GM10248 (cell line): ENCODE measurements at places on chromosomes 1 and 21.
A peak's percentile ranks its signal among the peaks of the same experiment; 100 is the strongest.

DNA sequence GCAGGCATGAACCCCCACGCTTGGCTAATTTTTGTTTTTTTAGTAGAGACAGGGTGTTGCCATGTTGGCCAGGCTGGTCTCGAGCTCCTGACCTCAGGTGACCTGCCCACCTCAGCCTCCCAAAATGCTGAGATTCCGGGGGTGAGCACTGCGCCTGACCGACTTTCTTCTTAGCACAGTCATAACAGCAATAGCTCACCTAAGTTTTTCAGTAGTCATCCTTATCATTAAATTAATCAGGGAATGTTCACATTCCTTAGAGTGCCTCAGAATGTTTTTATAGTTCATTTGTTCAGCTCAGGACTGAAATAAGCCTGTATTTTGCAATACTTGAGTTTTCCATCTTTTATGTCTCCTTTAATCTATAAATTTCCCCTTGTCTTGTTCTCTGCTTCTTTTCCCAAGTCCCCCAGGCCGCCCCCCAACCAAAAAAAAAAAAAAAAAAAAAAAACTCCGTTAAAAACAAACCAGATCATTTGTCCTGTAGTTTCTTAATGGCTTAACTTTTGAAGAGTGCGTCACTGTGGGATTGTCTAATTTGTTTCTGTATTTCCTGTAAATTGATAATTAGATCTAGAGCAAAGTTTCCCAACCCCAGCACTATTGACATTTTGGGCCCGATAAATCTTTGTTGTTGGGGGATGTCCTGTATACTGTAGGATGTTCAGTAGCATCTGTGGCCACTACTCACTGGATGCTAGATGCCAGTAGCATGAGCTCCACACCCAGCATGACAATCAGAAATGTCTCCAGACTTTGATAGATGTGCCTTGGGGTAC, 120.7 kb downstream of the ITSN1 start:
- no peak for DNase-seq

- no peak for DNase-seq
These were observed 12.3 kb upstream of the SSR2 start for GRCh38 chr1:156033011-156033410.

- DNase-seq, result no peak
These were observed 10.4 kb upstream of the ZNF669 start for GRCh38 chr1:247114351-247115140.

DNA sequence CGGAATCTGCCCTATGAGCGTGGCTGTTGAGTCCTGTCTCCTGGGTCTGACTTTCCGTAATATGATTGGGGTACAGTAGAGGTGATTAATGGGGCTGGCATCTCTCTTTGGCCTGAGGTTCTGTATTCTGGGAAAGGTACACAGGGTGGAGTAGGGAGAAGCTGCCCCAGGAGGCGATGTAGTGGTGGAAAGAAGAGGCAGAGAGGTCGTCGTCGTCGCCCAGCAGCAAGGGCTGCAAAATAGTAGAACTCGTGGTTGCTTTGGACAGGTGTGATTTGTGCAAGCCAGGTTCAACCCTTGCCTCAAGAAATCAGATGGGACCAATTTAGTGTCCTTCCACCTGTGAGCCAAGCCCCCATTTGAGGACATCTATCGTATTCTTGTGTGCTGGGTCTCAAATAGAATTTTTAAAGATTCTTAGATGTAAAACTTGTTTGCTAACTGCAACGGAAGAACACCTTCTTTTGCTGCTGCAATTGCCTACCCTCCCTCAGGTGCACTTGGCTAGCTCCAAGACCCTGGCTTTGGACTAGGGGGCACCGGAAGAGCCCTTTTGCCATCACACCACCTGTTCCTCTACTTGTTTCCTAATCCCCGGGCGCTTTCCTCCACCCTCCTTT, 1.3 kb upstream of the HMGN2 start:
- no peak for DNase-seq

GRCh38 chr21:31317688-31318087, 26.4 kb downstream of the TIAM1 start:
- no peak for DNase-seq

DNA sequence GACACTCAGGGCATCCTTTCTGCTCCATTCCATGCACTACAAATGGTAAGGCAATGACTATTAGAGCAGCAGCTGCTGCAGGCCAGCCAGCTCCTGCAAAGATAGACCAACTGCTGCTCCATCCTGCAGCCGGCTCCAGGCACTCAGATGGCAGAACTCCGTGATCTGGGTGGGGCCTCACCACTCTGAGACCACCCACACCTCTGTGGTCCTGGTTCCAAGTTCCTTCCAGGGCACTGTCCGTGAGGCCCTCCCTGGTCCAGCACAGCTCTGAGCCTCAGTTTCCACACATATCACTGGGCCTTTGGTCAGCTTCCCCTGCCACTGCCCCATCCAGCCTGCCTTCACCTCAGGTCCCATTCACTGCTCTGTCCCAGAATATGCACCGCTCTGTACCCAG, 114.7 kb downstream of the DMRTB1 start:
- no peak for DNase-seq

GRCh38 chr1:35885961-35886558, 3.1 kb downstream of the AGO1 start:
- no peak for DNase-seq

DNA sequence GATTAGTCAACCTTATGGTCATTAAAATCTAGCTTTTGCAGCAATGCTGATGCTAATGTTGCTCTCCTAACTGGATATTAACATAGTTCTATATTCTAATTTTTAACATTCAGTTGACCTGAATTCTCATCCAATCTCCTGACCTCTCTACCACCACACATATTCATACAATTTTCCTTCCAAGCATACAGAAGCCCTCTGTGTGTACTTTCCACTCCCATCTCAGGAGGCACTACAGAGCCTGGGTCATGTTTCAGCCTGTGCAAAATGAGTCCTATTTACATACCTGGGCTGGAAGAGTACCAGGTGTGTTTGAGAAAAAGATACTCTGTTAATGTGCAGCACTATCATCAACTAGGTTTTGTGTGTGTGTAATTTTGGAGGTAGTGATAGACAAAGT, 486.3 kb downstream of the NEGR1 start:
- DNase-seq, result no peak

DNA sequence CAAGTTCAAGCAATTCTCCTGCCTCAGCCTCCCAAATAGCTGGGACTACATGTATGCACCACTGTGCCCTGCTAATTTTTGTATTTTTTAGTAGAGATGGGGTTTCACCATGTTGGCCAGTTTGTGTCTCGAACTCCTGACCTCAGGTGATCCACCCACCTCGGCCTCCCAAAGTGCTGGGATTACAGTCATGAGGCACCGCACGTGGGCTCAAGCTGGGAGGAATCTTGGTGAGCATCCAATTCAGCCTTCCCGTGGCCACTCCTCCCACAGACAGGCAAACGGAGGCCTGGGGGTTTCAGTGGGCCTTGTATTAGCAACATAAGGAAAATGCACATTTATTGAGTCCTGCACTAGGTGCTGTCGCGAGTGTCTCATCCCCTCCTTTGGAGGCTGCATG, 24.5 kb upstream of the VWA5B1 start:
- DNase-seq, result no peak

- peak; percentile 44 for DNase-seq
These were observed 167.7 kb downstream of the ACTL8 start for GRCh38 chr1:17922833-17923232.

GRCh38 chr1:225946803-225947202, 5.8 kb upstream of the LEFTY2 start:
- no peak for DNase-seq

- DNase-seq, result no peak
These were observed 102.8 kb upstream of the ARHGEF16 start for GRCh38 chr1:3351449-3352298.

- no peak for DNase-seq
These were observed 50.9 kb downstream of the VANGL2 start for GRCh38 chr1:160451119-160451858.

DNA sequence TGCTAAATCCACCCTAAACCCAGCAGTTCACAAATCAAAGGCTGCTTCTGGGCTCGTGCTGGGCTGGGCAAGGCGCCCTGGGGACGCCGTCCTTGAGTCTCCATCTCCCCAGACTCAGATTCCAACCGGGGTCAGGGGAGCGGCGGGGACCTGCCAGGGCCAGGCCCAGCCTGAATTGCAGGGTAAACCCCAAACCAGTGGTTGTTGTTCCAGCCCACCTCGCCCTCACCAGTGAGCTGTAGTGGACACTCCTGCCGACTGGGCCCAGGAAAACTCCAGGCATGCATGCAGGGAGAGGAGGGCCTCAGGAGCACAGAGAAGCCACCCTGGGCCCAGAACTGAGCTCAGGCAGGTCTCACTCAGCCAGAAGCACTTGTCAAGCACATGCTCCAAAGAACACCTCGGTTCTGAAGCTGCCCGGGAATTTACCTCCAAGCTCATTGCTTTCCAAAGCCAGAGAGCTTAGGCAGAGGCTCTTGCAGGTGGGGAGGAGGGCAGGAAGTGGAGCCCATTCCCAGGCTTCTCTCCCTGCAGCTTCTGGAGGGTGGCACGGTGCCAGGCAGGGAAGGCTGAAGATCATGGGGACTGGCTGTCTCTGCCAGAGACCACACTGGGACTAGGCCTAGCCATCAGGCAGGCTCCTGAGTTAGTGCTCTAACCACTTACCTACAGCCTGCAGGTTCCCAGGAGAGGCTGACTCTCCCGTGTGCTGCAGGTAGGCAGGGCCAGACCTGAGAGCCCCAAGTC, 437.0 kb downstream of the MATN1 start:
- no peak for DNase-seq

GRCh38 chr1:11485191-11485590, 6.2 kb downstream of the DISP3 start:
- no peak for DNase-seq

- DNase-seq, result peak; percentile 13
These were observed 319.1 kb upstream of the SGIP1 start for GRCh38 chr1:66214901-66215300.

DNA sequence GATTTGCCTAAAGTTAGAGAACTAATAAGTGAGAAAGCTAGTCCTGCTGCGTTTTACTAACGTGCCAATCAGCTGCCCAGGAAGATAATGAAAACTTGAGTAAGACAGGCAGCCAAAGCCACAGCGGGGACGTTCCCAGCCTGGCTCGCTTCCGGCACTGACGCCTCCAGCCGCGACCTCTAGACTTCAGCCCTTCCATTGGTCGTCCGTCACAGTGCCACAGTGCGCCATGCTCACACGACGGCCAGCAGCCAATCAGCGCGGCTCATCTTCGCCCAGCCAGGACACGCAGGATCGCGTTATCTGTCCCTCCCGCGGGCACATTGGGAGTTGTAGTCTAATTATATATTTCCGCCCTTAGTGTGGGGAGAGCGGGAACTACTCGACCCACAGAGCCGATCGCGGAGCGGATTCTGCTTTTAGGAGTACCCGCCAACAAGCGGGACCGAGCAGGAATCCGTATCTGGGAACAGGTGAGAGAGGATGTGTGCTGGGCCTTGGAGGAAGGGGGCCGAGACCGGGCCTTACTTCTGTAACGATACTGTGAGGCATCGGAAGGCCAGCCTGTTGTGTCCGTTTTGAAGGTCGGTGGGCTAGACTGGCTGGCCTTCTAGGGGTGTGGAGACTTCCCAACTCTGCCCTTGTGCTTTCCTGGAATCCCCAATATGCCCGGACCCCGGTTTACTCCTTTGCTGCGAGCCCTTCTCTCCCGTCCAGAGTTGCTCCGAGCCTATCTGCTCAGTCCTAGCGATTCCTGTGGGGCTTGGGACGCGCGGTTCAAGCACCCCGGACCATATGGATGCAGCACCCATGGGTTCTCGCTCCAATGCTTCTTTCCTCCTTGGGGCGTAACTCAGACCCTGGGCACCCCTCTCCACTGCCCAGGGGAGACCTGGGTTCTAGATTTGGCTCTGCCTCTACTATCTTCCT, at the start of gene FDPS:
Gene FDPS (plus strand): TSS at position 374 of the 930 bp plus-strand sequence. CDS start 924 bp downstream, outside the sequence.
- DNase-seq, result peak; percentile 98

- no peak for DNase-seq
These were observed 36.8 kb downstream of the FBXO42 start for GRCh38 chr1:16315437-16315836.

DNA sequence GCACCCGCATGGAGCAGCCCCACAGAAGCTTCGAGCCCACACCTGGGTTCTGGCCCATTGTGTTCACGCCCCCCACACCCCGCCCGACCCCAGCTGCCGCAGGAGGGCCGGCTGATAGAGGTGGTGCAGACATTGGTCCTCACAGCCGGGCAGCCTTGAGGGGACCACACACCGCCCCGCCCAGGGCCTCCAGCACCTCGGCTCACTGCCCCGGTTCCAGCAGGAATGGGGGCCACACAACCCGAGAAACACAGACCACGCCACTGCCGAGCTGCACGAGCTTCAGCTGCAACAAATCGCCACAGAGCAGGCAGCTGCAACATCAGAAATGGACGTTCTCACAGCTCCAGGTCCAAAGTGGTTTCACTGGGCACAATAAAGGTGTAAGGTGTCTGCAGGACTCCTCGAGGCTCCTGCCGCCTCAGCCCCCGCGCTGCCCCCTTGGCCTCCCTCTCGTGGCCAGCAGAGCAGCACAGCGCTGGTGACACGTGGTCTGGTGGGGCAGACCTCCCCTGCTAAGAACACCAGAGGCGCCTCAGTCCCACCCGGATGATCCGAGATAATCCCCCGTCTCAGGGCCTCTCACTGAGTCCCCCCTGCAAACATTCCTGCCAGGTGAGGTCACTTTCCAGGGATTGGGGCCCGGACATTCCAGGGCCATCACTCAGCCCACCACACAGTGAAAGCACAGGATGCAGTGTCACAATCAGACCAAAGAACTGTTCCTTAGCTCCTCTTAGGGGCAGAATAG, 62.3 kb upstream of the ADARB1 start:
- no peak for DNase-seq

DNA sequence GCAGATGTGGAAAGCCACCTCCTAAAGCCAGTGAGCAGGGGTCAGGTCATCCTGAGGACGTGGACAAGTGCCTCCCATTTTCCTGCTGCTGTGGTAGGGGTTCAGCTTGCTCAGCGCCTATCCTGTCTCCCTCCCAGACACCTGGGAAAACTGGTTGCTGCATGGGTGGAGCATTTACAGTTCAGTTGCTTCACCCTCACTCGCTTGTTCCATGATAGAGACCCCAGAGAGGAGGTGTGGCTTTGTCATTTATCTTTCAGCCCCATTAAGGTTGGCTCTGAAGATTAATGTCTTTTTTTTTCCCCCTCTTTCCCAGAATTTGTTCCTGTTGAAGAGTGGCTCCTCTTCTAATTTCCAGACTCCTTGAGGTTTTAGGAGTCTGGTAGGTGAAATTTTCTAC, 9.2 kb downstream of the VANGL1 start:
- no peak for DNase-seq

- DNase-seq, result peak; percentile 27
These were observed 66.5 kb downstream of the PLXNA2 start for GRCh38 chr1:208177656-208178055.

DNA sequence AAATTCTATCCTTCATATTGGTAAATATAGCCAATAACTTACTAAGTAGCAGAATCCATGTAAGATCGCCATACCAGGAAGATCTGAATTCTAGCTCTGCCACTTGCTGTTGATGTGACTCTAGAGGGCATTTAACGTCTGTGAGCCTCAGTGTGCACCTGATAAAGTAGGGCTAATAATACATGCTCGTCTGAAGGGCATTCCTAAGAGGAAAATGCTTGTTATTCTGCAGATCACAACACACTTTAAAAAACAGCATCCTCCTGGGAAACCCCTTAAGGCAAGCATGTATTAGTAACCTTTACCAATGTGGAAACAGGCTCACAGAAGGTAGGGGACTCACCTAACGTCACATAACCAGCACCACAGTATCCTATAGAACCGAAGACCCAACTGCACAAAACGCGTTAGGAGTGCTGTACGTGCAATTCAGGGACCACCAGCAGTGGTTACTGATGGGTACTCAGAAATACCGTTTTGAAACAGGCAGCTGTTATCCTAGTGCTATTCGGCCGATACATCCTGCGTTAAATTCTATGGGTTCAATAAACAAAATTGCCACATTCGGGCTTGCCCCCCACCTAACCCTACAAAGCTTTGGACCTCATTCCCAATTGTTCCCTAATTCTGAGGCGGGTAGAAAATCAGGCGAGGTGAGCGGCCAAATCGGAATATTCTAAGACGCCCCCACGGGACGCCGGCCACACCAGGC, 758 bp downstream of the DEPDC1 start:
- peak; percentile 19 for DNase-seq
